ENCODE measurements at places on chromosomes 7 and 10.

DNA sequence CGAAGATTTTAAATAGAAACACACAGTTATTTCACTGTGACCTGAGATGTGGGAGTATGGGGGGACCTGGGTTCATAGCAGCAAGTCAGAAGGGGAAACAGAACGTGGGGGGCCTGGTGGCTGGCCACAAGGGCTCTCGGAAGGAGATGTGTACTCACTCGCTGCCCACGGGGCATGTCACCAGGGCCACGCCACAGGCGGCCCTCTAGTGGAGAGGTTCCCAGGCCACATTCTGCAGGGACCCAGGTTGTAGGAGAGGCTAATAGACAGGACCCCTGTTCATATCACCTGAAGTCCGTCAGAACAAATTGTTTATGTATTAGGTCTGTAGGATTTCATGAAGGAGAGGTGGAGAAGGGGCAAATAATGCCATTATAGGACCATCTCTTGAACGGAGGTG lies 25.1 kb upstream of the SVOPL start:
- DNase-seq, result no peak

GRCh38 chr7:1607696-1608095 lies 37.9 kb upstream of the PSMG3 start:
- DNase-seq, result no peak

- no peak for DNase-seq
Measured at GRCh38 chr7:158651968-158652565, 52.5 kb downstream of the NCAPG2 start.

DNA sequence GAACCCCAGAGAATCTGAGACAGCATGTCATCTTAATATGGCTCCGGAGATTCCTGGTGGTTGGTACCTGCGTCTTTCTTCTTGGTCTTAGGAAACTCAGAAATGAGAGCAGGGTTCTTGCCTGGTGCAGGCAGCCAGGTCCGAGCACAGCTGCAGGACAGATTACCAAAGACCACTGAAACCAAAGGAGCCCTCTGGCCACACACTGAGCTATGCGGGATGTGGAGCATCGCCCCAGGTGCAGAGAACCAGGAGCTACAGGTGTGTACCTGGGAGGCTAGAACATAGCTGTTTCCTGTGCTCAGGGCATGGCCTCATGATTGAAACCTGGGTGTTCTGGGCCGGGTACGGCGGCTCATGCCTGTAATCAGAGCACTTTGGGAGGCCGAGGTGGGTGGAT lies 635.4 kb downstream of the CALN1 start:
- no peak for DNase-seq

DNA sequence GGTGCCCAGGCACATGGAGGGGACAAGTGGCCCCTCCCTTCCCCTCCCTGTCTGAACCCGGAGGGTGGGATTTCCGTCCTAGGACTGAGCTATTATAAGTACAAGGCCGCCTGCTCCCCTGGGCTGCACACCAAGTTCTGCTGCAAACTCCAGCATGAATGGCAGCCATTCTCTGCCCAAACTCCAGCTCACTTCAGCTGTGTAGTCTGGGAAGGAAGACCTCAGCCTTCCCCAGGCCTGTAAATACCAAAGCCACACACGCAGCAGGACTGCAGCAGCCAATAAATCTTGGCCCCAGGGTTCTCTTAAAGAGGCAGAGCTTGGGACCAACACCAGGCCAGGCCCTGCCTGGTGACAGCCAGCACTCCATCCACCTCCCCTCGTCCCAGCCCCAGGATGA lies 291.3 kb upstream of the ZMIZ1 start:
- DNase-seq, result no peak

GRCh38 chr10:113954409-113954808 lies 89.3 kb upstream of the ADRB1 start:
- DNase-seq, result no peak

DNA sequence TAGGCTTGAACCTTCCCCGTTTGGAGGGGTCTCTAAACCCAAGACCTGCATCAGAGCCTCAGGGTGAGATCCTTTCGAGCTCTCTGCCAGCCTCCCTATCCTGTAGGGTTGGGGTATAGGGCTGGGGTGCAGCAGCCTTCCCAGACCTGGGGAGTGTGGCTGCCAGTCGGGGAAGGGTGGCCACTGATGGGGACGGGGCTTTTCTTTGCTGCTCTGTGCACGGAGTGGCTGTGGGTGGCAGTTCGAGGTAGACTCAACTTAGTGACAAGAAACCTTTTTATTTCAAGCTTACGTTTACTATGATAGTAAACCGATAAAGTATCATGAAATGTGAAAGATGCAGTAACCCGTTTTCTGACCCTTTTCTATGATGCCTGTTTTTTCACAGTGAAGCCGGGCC lies 13.0 kb downstream of the ZNF316 start:
- DNase-seq, result no peak

- no peak for DNase-seq
Measured at GRCh38 chr10:114631666-114632417, 26.2 kb downstream of the ABLIM1 start.

DNA sequence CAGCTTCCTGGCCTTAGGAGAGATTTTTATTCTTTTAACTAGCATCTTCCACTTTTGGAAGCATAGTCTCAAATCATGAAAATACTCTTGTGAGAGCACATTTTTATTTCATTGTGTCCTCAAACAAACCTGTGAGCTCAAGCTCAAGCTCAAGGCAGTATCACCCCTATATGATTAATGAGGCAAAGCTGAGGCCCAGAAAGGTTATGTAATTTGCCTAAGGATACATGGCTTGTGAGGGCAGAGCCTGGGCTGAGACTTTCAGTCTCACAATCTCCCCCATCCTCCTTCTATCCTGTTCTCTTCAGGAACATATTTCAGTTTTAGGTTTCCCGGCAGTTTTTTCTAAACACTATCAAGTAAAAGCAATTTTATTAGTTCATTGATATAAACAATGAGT lies 359.5 kb downstream of the PTEN start:
- no peak for DNase-seq

- DNase-seq, result no peak
Measured at GRCh38 chr7:128119036-128119435, 87.8 kb upstream of the LRRC4 start.

DNA sequence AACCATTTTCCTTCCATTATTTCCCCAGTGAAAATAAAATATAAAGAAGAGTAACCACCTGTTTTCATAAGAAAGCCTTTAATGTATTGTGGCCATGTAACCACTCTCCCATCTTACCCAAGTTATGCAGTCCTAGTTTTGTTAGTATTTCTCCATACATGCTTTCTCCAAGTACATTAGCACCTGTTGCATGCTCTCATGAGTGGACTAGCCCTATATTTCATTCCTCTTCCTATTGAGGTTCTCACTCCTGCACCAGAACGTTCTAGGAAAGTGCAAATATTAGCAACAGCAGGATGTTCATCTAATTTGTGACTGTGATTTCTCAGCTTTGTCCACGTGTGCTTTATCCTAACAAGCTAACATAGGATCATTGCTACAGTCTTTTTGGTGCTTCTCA lies 155.1 kb upstream of the NPVF start:
- DNase-seq, result no peak

- no peak for DNase-seq
Measured at GRCh38 chr10:128896116-128896795, 570.8 kb upstream of the MGMT start.

- DNase-seq, result no peak
Measured at GRCh38 chr10:15290150-15290549, 80.9 kb downstream of the FAM171A1 start.

GRCh38 chr10:15152556-15152955 lies 15.9 kb downstream of the NMT2 start:
- no peak for DNase-seq

DNA sequence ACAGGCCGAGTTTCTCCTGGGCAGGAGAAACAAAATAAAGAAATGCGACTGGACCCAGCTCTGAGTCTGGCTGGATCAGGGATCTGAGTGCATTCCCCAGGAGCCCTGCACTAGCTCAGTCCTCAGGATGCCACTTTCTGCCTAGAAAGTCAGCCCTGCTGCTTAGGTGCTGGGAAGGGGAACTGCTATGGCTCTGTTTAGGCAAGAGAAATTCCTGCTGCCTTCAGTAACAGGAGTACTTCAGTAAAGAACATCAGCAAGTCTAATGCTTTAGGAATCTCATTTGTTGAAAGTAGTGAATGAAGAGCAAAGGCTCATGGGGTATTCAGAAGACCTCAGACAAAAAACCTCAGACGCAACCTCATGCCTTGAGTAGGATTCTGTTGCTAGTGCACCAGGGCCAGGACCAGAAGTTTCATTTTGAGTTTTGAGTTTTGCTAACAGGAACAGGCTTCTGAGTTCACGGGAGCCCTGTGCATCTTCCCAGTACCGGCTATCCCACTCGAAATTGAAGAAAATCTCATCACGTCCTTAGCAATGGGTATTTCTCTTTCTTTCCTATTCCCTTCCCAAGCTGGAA lies 170.8 kb upstream of the CDCA7L start:
- no peak for DNase-seq

GRCh38 chr10:68088740-68089139 lies 13.7 kb upstream of the HERC4 start:
- DNase-seq, result no peak

GRCh38 chr10:127148066-127148932 lies 48.1 kb downstream of the INSYN2A start:
- no peak for DNase-seq

GRCh38 chr10:128432011-128432410 lies 305.8 kb upstream of the MKI67 start:
- DNase-seq, result no peak

GRCh38 chr10:109633846-109634245 lies 289.5 kb downstream of the XPNPEP1 start:
- DNase-seq, result no peak

DNA sequence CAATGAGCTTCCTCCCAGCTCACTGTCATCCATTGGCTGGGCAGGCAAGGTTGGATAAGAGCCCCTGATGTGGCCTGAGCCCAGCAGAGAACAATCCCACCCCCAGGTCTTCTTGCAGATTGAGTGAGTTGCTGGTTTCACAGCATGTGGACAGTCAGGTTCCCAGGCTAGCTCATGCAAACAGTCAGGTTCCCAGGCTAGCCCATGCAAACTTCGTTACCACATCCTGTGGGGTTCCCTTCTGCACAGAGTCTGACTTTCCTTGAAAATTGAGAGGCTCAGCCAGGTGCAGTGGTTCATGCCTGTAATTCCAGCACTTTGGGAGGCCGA lies 67.1 kb downstream of the TMEM130 start:
- no peak for DNase-seq

- DNase-seq, result no peak
Measured at GRCh38 chr7:34806831-34807230, 148.8 kb downstream of the NPSR1 start.

DNA sequence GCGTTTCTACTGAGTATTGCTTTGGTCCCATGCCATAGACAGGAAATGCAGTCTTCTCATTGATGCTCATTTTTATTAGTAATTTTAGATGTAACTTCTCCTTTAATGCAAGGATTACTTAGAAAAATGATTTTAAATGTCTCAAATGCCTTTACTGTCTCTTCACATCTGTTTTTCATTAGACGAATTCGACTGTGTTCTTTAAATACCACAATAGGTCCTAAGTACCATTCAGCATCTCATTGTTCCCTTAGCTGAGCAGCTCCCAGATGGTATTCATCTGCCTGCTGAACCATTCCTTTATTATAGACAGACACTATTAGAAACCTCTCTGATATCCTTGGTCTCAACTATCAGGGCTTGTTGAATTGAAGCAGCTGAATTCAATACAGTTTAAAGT lies 113.6 kb downstream of the LSMEM1 start:
- DNase-seq, result no peak

DNA sequence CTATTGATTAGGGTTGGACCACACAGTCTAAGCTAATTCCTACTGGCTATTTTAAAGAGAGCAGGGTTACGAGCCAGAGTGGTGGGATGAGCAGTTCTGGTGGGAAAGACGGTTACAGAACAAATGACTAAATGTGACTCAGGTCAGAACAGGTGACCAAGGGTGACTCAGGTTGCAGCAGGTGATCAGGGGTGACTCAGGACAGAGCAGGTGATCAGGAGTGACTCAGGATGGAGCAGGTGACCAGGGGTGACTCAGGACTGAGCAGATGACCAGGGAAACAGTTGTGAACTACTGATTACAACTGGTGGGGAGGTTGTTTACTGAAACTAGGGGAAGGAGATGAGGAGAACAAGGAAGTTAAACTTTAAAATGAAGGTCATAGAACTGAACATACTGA lies 366.3 kb downstream of the ABCA13 start:
- no peak for DNase-seq

DNA sequence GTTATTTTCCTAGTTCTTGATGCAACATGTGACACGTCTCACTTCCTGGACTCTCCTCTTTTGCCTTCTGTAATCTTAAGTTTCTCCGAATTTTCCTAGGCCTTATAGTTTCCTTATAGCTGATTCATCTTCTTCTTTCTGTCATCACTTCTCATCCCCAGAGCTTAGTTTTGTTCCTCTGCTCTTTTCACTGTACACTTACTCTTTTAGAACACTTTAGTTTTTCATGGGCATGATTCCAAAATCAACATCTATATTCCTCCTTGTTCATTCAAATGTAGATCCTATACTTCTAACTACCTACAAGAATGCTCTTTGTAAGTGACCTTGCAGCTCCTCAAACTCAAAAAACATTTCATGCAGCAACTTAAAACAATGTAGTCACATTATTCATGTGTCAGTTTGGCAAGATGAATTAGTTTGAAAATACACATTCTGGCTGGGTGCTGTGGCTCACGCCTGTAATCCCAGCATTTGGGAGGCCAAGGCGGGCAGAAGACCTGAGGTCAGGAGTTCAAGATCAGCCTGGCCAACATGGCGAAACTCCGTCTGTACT lies 13.1 kb upstream of the SLC26A3 start:
- DNase-seq, result no peak

DNA sequence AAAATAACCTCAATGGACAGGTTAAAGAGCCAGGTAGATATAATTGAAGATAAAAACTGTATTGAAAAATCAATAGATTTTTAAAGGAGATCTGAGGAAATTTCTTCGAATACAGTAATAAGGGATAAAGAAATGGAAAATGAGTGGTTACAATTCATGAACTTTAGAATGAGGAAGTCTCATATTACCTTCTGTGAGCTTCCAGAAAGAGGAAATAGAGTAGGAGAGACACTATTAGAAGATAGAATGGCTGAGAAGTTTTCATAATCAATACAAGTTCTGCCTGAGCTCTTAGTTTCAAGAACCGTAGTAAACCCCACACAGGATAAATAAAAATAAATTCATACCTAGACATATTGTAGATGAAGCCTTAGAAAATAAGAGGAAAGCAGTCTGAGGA lies 11.5 kb downstream of the SDK1 start:
- DNase-seq, result no peak

Measured in stimulated activated CD4-positive, alpha-beta T cell treated with anti-CD3 and anti-CD28 coated beads, Interleukin-1b, Interleukin-23, amount 100 ng/mL, for 1 hour (primary cell).